ENCODE measurements at places on chromosomes 6 and 20.

GRCh38 chr6:44663860-44664634 lies 276.5 kb downstream of the CDC5L start:
- DNase-seq = no peak

- no peak for DNase-seq
Measured at GRCh38 chr6:169035385-169036240, 218.0 kb downstream of the THBS2 start.

- no peak for DNase-seq
Measured at GRCh38 chr20:9225879-9226278, 157.0 kb downstream of the PLCB4 start.

GRCh38 chr20:32495217-32495565 lies 89.9 kb downstream of the NOL4L start:
- DNase-seq = no peak

DNA sequence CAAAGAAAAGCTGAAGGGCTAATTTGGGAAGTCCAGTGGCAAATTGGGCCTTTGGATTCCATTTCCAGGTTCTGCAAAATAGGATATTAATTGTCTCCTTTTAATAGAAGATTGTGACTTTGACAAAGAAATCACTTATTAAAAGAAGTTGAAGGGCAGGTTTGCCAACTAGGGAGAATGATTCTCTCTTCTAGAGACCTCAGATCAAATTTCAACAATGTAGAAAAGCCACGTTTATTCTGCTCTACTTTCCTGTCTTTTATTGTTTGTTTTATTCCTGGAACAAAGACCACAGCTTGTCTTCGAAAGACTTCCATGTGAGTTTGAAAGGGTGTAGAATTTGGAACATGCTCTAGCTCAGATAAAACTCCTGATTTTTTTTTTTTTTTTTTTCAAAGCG lies 65.5 kb upstream of the PRL start:
- no peak for DNase-seq

Data from A549 (cell line).